Smooth muscle cell of the brain vasculature (primary cell): ENCODE measurements at places on chromosomes 4 and X.

DNA sequence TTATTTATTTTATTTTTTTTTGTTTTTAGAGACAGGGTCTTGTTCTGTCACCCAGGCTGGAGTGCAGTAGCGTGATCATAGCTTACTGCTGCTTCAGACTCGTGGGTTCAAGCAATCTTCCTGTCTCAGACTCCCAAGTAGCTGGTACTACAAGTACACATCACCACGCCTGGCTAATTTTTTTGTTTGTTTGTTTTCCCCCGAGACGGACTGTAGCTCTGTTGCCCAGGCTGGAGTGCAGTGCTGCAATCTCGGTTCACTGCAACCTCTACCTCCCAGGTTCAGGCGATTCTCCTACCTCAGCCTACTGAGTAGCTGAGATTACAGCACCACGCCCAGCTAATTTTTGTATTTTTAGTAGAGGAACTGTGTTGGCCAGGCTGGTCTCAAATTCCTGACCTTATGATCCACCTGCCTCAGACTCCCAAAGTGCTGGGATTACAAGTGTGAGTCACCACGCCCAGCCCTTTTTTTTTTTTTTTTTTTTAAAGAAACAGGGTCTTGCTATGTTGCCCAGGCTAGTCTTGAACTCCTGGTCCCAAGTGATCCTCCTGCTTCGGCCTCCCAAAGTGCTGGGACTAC, 32.2 kb downstream of the COPS4 start:
- DNase-seq, result no peak

DNA sequence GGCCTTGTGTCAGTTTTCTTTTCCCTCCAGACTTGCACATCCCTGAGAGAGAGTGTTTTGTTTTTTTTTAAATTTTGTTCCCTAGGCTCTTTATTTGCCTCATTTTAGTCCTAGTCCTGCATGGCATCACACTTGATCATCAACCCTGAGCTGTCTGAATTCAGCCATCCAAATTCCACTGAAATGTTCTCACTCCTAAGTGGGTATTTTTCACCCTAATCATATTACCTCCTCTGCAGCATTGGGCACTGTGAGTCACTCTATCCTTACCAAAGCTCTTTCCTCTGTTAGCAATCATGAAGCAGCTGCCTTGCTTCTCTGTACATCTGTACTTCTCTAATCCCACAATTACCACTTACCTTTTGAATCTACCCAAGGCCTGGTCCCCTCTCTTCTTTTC, 356.6 kb upstream of the MAGEB2 start:
- DNase-seq, result no peak

DNA sequence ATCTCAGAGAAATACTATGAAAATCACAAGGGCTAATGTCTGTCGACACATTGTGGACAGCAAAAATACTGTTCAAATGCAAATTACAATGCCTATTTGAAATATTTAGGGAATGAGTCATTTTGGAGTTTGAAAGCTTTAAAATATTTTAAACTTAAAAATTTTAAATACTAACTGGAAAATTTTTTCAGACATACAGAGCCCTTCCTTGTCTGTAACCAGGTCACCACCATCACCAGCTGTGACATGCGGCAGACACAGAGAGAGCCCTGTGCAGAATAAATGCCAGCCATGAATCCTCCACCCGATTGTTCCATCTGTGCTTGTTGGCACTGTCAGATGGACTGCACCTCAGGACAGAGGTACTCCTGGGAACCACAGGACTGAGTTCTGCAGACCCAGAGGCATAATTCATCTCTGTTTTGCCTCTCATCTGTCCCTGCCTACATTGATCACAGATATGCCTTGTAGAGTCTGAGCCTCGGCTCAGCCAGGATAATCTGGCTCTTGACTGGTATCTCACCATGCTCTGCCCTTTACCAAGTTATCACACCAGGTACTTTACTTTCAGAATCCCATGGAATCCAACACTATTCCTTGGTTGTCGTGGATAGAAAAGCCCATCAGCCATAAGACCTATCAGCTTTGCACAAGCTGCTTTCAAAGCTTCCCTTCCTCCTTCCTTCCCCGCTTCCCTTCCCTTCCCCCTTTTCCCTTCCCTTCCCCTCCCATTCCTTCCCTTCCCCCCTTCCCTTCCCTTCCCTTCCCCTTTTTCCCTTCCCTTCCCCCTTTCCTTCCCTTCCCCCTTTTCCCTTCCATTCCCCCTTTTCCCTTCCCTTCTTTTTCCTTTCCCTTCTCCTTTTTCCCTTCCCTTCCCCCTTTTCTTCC, 67.2 kb downstream of the TBC1D9 start:
- no peak for DNase-seq

GRCh38 chrX:6293716-6294115, 65.0 kb upstream of the NLGN4X start:
- no peak for DNase-seq

DNA sequence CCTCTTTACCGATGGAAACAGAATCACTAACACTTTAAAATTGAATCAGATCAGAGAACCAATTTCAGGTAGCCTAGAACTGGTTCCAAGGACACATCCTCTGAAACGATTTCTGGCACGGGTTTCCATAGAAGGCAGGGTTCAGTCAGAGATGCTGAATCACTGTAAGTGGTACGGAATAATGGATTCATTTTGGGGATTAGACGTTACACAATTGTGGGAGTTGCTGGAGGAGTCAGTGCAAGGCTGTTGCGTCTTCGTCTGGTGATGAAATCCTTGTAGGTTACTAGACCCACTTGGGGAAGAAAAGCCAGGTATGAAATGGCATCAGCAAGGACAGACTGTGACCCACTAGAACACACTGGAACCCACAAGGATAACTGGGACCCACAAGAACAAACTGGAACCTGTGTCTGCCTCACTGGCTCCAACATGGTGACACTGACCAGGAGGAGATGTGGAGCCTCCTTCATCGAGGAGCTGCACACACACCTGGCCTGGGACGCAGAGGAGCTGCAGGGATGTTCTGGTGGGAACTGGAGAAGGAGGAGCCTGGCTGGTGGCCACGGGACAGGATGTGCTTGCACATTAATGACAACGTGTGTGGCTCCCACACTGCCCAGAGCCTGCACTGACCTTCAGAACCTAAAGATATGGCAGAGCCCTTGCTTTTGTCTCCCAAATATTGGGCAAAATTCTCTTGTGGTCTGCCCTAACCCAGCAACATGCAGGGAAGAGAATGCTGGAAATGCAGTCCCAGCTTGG, 105.1 kb downstream of the TRAPPC11 start:
- no peak for DNase-seq

- DNase-seq, result no peak
These were observed 77.8 kb downstream of the GRID2 start for GRCh38 chr4:92381616-92382015.

- DNase-seq, result no peak
These were observed 12.2 kb upstream of the HERC6 start for GRCh38 chr4:88366460-88366859.

GRCh38 chrX:10011261-10011931, 44.2 kb downstream of the CLDN34 start:
- no peak for DNase-seq

GRCh38 chrX:123267220-123267619, 83.1 kb downstream of the GRIA3 start:
- no peak for DNase-seq

DNA sequence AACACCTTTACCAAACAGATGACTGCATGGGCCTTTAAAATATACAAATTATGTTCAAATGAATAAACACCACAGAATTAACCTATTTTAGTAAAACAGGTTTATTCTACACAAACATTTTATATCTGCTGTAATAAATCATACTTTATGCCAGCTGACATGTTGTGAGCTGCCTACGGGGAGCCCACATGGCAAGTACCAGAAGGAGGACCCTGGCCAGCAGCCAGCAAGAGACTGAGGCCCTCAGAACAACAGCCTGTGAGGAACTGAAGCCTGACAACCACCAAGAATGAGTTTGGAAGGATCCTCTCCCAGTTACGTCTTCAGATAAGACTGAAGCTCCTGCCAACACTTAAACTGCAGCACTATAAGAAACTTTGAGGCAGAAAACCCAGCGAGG, 377.0 kb downstream of the PDGFC start:
- no peak for DNase-seq

DNA sequence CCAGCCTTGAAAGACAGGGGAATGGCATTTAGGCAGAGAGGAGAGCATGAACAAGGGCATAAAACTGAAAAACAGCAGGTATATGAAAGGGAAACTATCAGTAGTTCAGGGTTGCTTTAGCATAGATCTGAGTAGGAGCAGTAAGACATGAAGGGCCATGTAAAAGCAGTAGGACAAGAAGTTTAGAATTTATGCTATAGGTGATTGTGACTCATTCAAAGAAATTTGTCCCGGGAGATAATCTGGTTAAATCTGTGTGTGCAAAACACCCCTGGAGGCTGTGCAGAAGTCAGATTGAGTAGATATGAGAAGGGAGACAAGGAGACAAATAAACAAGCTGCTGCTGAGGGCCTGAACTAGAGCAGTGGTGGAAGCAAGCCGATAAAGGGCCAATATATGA, 109.1 kb upstream of the BMP3 start:
- DNase-seq, result no peak

- DNase-seq, result no peak
These were observed 21.4 kb upstream of the ZNF827 start for GRCh38 chr4:145960012-145960411.

DNA sequence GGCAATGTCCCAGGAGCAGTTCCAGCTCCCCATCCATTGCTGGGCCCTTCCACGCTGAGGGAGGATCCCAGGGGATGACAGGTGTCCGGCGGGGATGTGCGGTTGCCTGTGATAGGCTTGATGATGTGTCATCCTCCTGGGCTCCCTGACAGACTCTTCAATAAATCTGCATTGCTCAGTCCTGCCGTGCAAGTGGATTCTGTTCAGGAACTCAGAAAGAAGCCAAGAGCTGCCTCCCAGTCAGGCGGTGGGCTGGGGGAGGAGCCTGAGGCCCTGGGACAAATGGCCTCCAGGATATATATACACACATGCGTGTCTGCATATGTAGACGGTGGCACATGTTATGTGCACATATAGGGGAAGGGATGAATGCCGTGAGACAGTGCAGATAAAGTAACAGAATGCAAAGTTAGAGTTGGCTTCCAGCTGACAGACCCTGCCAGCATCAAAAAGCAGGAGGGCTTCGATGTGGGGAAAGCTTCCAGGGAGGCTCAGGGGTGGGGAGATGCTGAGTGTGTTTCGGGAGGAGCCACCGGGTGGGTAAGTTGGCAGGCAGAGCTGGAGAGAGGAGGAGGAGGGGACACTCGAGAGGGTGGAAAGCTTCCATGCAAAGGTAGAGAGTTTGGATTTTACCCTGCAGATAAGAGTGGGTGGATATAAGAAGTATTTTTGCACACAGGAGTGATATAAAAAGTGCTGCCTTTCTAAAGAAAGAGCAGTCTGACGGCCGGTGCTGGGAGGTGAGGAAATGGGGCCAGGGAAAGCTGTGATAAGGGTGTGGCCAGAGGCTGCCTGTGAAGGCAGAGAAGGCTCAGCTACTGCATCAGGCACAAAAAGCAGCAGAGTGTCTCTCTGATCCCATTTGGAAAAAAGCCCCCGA, 28.5 kb upstream of the CRMP1 start:
- no peak for DNase-seq

DNA sequence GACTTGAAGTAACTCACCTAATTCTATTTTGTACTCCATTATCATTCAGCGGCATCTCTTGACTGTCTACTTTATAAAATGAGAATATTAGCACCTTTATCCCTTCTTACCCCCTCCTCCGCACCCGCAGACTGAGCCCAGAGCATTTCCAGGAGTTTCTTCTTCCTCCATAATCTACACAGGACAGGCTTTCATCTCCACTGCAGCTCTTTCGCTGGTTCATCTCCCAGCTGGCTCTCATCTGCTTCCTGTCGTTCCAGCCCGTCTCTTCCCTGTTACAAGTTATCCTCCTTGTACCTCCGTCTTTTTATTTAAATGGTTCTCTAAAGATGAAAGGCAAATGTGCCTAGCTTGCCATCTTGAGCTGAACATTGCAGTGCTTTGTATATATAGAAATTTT, 39.8 kb downstream of the GALNT7 start:
- DNase-seq, result no peak

DNA sequence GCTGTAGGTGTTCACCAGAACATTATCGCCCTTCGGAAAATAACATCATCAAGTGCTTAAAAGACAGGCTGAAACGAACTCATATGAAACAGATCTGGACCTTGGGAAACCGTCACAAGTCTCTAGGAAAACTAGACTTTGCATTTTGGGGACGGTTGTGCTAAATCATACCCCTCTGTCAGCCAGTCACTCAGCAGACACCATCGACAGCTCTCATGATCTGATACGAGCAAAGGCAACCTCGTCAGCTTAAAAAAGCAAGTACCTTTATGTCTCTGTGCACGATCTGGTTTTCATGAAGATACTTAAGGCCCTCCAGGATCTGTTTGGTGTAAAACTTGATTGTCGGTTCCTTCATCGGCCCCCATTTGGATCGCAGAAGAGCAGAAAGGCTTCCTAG, 48.4 kb downstream of the PDHA1 start:
- DNase-seq, result no peak
